M059J (cell line): ENCODE measurements at places on chromosomes 3 and 15. TPM values are rescaled to one million over a fixed set of nuclear protein-coding genes. Genes with fewer than 3 reads are reported as not detected.

DNA sequence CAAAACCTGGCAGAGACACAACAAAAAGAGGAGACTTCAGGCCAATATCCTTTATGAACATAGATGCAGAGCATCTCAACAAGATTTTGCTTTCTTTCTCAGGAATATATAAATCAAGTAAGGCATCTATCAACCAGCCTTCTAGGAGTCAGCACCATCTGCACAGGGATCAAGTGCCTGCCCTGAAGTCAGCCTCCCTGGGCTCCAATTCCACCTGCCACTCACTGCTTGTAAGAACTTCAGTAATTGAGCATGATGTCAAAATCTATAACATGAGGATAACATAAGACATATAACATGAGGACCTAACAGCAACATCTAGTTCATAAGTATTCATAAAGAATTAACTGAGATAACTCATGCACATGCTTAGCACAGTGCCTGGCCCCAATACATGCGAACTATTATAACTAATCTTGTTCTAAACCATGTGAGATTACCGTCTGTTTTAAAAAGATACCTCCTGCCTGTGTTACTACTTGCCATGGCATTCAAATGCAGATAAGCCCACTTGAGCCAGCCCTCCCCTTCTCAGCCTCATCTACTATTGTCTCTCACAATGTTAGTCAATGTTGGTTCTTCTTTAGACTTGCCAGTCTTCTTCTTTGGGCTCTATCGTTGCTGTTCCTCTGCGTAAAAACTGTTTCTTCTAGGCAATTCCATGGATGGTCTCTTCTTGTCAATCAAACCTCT lies 91.6 kb downstream of the PLD1 start:
- DNase-seq, result no peak

- peak; percentile 50 for DNase-seq
Measured at GRCh38 chr3:194468086-194468485, 18.7 kb downstream of the ATP13A3 start.

Gene ACTC1
- 2.9 and 8.8 TPM in 2 replicates for total RNA-seq

- no peak for DNase-seq
Measured at GRCh38 chr3:112638327-112639020, 2.5 kb downstream of the CCDC80 start.

Gene CIB1
- 45.1 and 51.4 TPM in 2 replicates for total RNA-seq

GRCh38 chr3:179541094-179541493 lies 21.6 kb upstream of the ACTL6A start:
- DNase-seq, result no peak

Gene GOLGA6A
- total RNA-seq, result not detected in 2 replicates

Gene SLC35G2
- 54.6 and 62.8 TPM in 2 replicates for total RNA-seq

Gene COMMD2
- total RNA-seq, result 31.3 and 64.5 TPM in 2 replicates

GRCh38 chr15:38886315-38887163 lies 321.9 kb upstream of the RASGRP1 start:
- DNase-seq, result peak; percentile 75

GRCh38 chr3:184289426-184289938 lies 9.6 kb upstream of the PSMD2 start:
- DNase-seq, result peak; percentile 64

Gene ACAN
- not detected in 2 replicates for total RNA-seq

- DNase-seq, result peak; percentile 78
Measured at GRCh38 chr3:13853978-13854296, 25.9 kb downstream of the WNT7A start.

GRCh38 chr3:111366515-111366914 lies 175.5 kb upstream of the CD96 start:
- DNase-seq, result peak; percentile 11

DNA sequence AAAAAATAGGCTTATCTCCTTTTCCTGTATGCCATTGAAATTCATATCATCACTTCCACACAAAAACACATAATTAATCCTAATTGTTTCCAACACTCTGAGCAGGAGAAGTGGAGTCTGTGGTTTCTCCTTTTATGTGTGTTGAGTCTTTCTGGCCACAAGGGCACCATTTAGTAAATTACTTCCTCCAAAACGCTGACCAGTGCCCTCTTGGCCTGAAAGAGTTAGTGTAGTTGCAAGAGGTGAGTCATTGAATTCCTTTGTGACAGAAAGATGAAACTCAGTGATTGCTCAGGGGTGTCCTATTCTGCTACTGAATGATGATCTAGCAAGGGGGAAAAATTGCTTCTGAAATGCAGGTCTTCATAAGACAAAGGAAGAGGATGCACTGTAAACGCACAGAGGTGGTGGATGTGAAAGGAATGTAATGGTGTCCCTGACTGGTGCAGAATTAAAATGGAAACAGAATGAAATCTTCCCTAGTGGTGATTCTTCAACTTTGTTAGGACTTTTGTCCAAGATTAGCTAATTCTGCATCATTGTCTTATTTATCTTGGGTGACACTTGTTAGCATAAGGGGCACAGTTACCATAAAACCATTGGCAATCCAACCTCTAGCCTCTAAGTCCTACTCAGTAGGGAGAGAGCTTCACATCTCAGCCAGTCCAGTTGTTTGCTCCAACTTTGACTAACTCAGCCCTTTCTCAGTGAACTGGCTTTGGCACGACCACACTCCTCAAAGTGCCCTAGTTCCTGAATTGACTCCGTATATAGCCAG lies 208.4 kb upstream of the NANOGP8 start:
- DNase-seq, result peak; percentile 91

Gene ADAMTS9
- total RNA-seq, result 0.15 TPM in 2 replicates
